ENCODE measurements at places on chromosomes 12 and 14.

GRCh38 chr12:56775638-56776037, 12.5 kb downstream of the HSD17B6 start:
- DNase-seq: no peak

DNA sequence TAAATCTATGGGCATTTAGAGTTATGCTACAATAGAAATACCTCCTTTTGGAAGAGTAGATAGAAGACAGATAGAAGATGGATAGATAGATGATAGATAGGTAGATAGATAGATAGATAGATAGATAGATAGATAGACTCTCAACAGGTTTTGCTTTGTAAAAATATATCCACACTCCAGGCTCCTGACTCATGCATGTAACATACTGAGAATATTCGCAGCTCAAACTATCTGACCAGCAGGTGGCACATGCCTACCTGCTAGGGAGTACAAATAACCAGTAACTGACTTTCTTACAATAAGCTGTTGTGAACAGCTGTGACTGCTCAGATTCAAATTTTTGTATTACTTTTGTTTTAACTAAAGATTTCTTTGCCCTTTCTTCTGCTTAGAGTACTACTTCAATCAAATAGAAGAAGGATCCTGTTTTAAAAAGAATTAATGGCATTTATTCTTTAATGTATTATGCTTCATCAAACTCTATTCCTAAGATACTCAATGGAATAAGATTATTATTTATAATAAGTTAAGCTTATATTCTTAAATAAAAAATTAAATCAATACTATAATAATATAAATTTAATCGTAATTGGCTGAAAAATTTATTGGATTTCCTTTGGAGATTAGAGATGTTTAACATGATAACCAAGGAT, 15.8 kb upstream of the CPNE8 start:
- DNase-seq: no peak

GRCh38 chr14:83294941-83295340, 1761.3 kb upstream of the SEL1L start:
- no peak for DNase-seq

GRCh38 chr12:111532751-111533150, 66.4 kb downstream of the ATXN2 start:
- DNase-seq: no peak

DNA sequence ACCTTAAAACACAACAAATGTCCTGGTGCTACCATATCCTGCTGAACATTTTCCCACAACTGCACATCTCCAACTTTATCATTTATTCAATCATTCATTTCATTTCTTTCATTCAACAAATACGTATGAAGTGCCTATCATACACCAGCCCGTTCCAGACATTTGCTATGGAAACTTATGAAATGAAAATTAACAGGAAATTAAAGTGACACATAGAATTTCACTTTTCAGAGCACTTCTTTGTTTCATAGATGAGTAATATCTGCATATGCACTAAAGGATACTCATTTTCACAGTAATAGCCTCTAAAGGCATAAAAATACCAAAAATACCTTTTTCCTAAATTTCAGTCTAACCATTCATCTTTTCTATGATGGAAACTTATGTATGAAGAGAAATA, 12.6 kb downstream of the CNIH1 start:
- no peak for DNase-seq

GRCh38 chr12:117020536-117021220, 78.5 kb downstream of the TESC start:
- DNase-seq: no peak

- peak; percentile 80 for DNase-seq
These were observed 28.1 kb upstream of the SINHCAF start for GRCh38 chr12:31353750-31354708.
